Activated CD8-positive, alpha-beta memory T cell treated with anti-CD3 and anti-CD28 coated beads, Interleukin-2, amount 10 ng/mL, durations not matched to agents 7 days and 5 days (primary cell): ENCODE measurements at places on chromosomes 13 and 19. TPM values are rescaled to one million over a fixed set of nuclear protein-coding genes. Genes with fewer than 3 reads are reported as not detected.

DNA sequence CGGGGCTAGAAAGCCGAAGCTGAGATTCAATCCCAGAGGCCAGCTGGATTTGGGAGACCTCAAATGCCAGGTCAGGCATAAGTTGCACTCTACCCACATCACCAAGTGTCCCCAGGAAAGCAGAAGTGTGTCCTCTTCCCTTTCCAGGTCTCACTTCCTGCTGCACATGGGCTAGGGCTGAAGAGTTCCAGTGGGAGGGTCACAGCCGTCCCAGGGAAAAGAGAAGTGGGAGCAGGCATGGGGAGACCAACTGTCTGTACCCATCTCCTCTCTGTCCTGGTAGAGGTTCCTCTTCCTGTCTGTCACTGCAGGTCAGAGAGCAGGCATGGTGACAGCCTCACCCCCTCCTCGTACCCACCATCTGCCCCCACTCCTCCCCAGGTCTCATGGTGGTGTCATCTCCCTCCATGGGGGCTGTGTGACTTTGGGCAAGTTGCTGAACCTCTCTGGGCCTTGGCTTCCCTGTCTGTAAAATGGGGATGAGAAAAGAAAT is 14.8 kb downstream of the AXL start:
- no peak for DNase-seq

DNA sequence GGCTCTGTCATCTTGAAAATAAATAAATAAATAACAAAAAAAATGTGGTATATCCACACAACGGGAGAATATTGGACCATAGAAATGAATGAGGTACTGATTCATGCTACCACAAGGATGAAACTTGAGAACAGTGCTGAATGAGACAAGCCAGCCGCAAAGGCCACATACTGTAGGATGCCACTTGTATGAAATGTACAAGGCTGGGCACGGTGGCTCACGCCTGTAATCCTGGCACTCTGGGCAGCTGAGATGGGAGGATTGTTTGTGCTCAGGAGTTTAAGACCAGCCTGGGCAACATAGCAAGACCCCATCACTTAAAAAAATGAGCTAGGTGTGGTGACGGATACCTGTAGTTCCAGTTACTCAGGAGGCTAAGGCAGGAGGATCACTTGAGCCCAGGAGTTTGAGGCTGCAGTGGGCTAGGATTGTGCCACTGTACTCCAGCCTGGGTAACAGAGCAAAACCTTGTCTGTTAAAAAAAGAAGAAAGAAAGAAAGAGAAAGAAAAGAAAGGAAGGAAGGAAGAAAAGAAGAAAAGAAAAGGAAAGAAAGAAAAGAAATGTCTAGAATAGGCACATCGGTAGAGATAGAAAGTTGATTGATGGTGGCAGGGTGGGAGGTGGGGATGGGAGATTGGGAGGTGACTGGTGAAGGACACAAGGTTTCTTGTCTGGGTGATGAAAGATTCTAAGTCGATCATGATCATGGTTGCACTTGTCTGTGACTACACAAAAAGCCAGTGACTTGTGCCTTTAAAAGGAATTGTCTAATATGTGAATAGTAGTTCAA is 20.3 kb downstream of the HPN start:
- DNase-seq: no peak

DNA sequence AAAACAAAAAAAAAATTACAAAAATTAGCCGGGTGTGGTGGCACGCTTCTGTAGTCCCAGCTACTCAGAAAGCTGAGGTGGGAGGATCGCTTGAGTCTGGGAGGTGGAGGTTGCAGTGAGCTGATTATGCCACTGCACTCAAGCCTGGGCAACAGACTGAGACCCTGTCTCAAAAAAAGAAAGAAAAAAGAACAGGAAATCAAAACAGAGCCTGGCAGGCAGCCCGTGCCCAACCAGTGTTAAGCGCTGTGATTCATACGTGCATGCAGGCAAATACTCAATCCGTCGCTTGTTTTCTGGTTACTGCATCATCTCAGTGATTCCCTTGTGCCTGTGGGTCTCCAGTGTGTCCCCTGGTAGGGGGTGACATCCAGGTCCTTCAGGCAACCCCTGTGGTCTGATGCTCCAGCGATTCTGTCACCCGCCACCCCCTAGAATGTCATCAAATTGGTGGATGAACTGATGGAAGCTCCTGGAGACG is 18.1 kb downstream of the DDX39A start:
- DNase-seq: no peak

DNA sequence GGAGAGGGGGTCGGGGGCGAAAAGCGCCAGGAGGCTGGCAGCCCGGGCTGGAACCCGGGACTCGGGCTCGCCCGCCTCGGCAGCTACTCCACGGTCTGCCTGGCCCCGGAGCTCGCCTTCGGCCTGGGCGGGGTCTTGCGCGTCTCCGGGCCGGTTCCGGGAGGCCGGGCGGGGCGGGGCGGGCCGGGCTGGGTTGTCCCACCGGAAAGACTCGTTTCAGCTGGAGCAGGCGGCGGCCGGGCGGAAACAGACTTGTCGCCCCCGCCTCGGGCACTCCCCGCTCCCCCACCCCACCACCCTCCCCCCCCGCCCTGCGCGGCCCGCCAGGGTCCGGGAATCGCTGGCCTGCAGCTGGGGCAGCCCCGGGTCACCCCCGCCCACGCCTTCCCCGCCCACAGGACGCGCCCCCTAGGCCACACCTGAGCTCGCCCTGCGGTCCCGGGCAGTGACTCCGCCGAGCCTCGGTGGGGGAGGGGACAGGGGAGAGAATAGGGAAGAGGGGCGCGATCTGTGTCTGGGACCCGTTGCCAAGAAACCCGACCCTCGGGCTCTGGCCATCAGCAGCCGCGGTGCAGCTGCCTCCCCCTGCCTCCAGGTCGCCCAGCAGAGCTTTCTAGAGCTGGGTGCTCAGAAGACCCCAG is 109.4 kb downstream of the KCTD15 start:
- DNase-seq: no peak

GRCh38 chr19:43504426-43505185 is at the start of gene PHLDB3:
Gene PHLDB3 (minus strand): TSS chr19:43504746. CDS start chr19:43504118, 628 bp downstream.
- DNase-seq: peak; percentile 63

GRCh38 chr19:4120559-4121272 is 3.2 kb downstream of the MAP2K2 start:
- no peak for DNase-seq

The ZNF865 gene
- total RNA-seq: 14.4 TPM

The SYT5 gene
- total RNA-seq: not detected

The FAM174C gene
- 54.7 TPM for total RNA-seq

The CYP2F1 gene
- total RNA-seq: not detected

The KASH5 gene
- total RNA-seq: 0.64 TPM

The ZNF85 gene
- 20.6 TPM for total RNA-seq

The NLRP9 gene
- not detected for total RNA-seq

The TNFSF13B gene
- 6.2 TPM for total RNA-seq
